NCI-H69 (cell line): ENCODE measurements at places on chromosomes 16 and 17.

GRCh38 chr17:43655693-43656255, 5.9 kb downstream of the MEOX1 start:
- DNase-seq = no peak

GRCh38 chr16:86100205-86101136, 201.5 kb downstream of the IRF8 start:
- no peak for DNase-seq

GRCh38 chr16:54952195-54952594, 21.5 kb downstream of the IRX5 start:
- no peak for DNase-seq

GRCh38 chr16:20799599-20799998, 6.7 kb downstream of the ERI2 start:
- DNase-seq = peak; percentile 21
